ENCODE measurements at places on chromosomes 2 and 18.

- no peaks in the 10 kb centered on the region for H3K27me3 ChIP-seq
- DNase-seq: no peak
- no peak overlapping the region for H3K4me3 ChIP-seq
- no peak overlapping the region for H3K27ac ChIP-seq
Measured at GRCh38 chr2:59073286-59073685, 832.2 kb upstream of the FANCL start.

DNA sequence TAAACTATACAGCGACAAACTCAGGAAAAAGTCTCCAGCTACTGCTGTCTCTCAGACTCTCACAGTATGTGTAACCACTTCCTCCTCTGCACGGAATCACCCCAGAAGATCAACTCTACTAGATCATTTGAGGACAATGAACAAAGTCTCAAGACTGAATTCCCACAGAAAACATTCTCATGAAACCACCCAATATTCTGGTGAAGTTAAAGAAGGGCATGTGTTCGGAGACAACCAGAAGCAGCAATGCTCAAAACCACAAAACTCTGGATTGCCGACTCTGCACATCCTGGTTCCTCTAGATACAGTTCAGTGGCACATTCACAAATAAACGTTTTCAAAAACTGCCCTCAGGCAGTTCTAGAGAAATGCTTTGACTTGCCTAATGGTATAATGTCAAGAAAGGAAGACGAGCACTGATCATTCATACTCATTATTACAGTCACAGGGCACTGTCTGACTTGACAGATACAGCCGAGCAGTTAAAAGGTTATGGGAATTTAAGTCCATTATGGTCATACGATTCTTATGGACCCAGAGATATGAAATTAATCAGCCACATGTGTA, 91.9 kb upstream of the STK17B start:
- peaks cover 88% of the 10 kb centered on the region for H3K4me1 ChIP-seq
- peak overlapping the region; percentile 82 for H3K4me3 ChIP-seq
- peak overlapping the region; percentile 95 for H3K27ac ChIP-seq

DNA sequence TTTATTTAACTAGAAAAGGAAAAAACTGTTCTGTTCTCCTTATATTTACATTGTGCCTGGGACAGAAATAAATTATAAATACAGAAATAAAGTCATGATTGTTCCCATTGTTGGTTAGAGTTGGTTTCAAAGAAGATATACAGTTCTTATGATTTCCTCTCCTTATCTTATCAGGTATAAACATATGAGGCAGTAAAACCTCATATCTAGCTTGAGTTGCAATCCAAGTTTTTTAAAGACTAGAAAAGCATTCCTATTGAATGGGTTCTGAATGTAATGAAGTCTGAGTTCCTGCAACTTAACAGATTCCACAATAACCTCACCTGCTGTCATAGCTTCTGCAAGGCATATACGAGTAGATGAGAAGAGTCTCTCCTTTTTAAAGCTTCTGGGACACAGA, 114.7 kb upstream of the CAVIN2 start:
- no peaks in the 10 kb centered on the region for H3K36me3 ChIP-seq
- no peak overlapping the region for H3K27ac ChIP-seq
- no peak overlapping the region for H3K4me3 ChIP-seq
- no peak for DNase-seq

- H3K36me3 ChIP-seq: no peaks in the 10 kb centered on the region
- H3K27me3 ChIP-seq: no peaks in the 10 kb centered on the region
- H3K4me3 ChIP-seq: no peak overlapping the region
- H3K4me1 ChIP-seq: no peaks in the 10 kb centered on the region
- no peak for DNase-seq
Measured at GRCh38 chr2:77962943-77963342, 440.8 kb upstream of the LRRTM4 start.

DNA sequence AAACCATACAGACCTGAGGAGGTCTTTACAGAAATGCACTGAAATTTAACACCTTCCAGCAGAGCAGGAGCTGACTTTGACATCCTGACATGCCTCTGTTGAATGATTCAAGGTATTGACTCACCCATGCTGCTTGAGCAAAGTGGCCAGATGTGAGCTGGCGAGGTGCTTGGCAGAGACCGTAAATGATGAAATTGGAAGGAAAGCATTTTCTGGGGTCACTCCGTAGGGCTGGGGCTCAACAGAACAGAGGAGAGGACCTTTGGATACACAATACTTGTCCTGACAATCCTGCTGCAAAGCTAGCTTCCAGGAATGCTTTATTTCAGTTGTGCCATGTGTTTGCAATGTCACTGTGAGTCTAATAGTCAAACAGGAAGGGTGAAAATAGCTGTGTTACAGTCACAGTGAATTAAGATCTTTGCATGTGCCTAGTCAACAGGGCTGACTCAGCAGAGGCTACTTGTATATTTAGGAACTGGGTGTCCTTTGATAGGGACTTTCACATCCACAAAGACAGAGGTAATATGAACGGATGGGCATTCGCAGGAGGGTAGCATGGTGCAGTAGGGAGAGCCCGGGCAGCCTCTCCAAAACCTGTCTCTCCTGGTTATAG, 31.6 kb upstream of the NCK2 start:
- H3K4me3 ChIP-seq: no peak overlapping the region
- H3K27ac ChIP-seq: no peak overlapping the region

DNA sequence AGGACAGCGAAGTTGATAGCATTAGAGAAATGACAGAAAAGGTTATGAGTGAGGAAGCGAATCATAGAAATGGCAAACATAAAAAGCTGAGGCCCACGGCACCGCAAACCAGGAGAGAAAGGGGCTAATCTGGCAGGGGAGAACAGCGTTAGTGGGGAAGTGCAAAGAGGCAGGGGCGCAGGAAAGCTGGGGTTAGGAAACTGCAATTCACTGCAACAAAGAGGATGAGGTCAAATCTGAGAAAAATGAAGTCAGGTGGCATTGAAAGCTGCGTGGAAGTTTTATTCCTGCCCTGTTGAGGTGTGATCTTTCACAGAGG, 653 bp upstream of the ABI2 start:
- H3K27me3 ChIP-seq: no peaks in the 10 kb centered on the region
- H3K36me3 ChIP-seq: no peaks in the 10 kb centered on the region
- peak overlapping the region; percentile 77 for H3K27ac ChIP-seq
- H3K4me1 ChIP-seq: peaks cover 33% of the 10 kb centered on the region

GRCh38 chr2:135791418-135792190, 45.4 kb downstream of the LCT start:
- peaks cover 6% of the 10 kb centered on the region for H3K36me3 ChIP-seq
- H3K27ac ChIP-seq: no peak overlapping the region
- H3K27me3 ChIP-seq: no peaks in the 10 kb centered on the region
- no peak overlapping the region for H3K4me3 ChIP-seq
- peaks cover 31% of the 10 kb centered on the region for H3K4me1 ChIP-seq

DNA sequence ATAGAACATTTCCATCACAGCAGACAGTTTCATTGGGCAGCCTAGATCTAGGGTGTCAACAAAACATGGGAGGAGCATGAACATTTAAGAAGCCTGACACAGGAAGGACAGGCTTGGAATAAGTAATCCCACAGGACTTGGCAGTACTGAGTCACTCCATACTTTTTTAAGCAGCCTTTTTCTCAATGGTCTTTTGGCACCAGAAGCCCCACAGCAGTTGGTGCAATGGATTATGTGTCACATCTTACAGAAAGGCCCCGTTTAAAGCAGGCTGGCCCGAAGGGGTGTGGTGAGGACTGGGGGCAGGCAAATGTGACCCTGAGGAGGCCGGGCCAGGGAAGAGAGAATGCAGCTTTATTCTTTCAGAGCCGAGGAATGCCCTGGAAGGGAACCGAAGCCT, 26.6 kb downstream of the SPTBN1 start:
- H3K36me3 ChIP-seq: no peaks in the 10 kb centered on the region
- DNase-seq: no peak
- H3K4me1 ChIP-seq: no peaks in the 10 kb centered on the region
- no peak overlapping the region for H3K27ac ChIP-seq

DNA sequence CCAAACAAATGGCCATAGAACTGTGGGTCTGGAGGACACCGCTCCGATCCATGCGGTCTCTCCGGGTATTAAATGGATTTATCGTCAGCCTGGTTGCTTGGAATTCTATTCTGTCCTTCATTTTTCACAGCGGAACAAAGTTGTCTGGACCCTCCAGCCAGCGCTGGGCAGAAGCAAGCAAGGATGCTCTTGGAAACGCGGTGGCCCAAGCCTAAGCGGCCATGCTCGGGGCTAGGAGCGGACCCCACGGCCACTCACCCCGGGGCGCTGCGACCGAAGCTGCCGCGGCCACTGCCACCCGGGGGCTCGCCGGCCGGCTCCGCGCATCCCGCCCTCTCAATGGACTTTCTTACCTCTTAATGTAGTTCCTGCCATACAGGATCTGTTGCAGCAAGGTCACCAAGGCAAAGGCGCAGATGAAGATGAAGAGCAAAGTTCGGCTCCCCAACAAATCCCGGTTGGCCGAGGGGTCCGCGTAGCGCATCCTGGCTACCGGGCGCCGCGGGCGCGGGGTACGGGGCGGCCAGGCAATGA, 761 bp downstream of the ST8SIA5 start:
- DNase-seq: no peak
- H3K27me3 ChIP-seq: peaks cover 67% of the 10 kb centered on the region
- H3K4me3 ChIP-seq: no peak overlapping the region
- H3K4me1 ChIP-seq: peaks cover 13% of the 10 kb centered on the region
- no peak overlapping the region for H3K27ac ChIP-seq
- no peaks in the 10 kb centered on the region for H3K36me3 ChIP-seq

DNA sequence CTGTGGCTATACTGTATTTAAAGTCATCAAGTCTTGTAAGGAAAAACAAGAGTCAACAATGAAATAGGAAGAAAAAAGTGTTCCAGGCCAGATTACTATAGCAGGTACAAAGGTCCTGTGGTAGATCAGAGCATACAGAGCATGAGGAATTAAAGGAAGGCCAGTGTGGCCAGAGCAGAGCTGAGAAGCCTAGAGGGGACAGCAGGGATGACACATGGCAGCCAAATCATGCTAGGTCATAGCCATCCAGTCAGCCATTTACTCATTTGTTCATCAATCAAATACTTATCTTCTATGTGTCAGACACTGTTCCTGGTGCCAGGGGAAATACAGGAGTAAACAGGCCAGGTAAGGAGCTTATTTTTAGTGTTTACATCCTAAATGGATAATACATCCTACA, 24.3 kb downstream of the ADD2 start:
- H3K4me1 ChIP-seq: peaks cover 7% of the 10 kb centered on the region
- H3K4me3 ChIP-seq: no peak overlapping the region
- H3K27me3 ChIP-seq: peaks cover 4% of the 10 kb centered on the region

DNA sequence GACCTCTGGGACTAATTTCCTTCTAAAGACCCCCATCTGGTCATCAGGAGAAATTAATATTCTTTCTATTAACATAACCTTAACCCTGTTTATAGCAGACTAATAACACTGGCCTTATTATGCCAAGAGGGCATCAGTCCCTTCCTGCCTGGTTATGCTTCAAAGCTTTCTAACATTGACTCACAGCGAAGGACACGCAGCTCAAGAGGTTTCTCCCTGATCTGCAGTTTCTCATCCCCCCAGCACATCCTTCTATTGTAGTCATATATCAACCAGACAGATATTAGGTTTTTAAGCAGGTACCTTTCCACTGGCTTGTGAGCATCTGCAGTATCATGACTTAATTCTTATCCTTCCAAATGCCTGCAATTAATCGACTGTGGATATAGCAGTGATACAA, 100.0 kb upstream of the CXCR4 start:
- H3K27me3 ChIP-seq: no peaks in the 10 kb centered on the region
- no peak overlapping the region for H3K4me3 ChIP-seq
- no peak for DNase-seq
- no peak overlapping the region for H3K27ac ChIP-seq
- no peaks in the 10 kb centered on the region for H3K36me3 ChIP-seq
- H3K4me1 ChIP-seq: peaks cover 29% of the 10 kb centered on the region

GRCh38 chr2:31578316-31578715, 2.4 kb downstream of the SRD5A2 start:
- DNase-seq: no peak
- no peaks in the 10 kb centered on the region for H3K4me1 ChIP-seq
- H3K4me3 ChIP-seq: no peak overlapping the region
- peaks cover 6% of the 10 kb centered on the region for H3K36me3 ChIP-seq
- H3K27me3 ChIP-seq: peaks cover 37% of the 10 kb centered on the region

GRCh38 chr18:23515911-23516546, 12.7 kb downstream of the RMC1 start:
- peak; percentile 73 for DNase-seq
- no peak overlapping the region for H3K27ac ChIP-seq
- no peak overlapping the region for H3K4me3 ChIP-seq
- H3K4me1 ChIP-seq: peaks cover 12% of the 10 kb centered on the region

- H3K36me3 ChIP-seq: peaks cover 30% of the 10 kb centered on the region
- peak; percentile 85 for DNase-seq
- peaks cover 69% of the 10 kb centered on the region for H3K4me1 ChIP-seq
- H3K27ac ChIP-seq: peak overlapping the region; percentile 93
- no peaks in the 10 kb centered on the region for H3K27me3 ChIP-seq
- H3K4me3 ChIP-seq: peak overlapping the region; percentile 84
Measured at GRCh38 chr2:30147715-30148610, 1.2 kb downstream of the YPEL5 start.

DNA sequence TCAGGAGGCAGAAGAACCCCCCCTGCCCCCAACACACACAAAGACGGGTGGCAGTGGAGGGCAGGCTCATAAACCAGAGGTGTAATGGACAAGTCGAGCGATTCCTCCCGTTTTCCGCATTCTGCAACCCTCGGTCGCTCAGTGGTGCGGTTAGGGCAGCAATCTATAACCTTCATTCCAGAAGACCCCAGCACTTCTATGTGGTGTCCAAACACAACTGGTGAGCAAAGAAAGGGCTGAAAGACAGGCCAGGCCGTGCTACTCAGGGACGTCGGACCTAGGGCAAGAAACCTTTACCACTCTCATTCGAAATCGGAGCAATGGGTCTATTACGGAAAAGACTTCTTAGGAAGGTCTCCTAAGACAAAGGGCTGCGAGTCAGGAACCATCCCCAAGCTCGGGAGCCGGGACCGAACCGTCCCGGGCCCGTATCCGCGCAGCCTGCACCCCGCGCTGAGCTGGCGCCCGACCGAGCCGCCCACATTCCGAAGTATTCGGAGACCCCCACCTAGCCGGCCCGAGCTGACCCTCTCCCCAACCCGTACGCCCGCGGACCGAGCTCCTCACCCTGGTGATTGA, 568 bp downstream of the ARL5A start:
- peak overlapping the region; percentile 86 for H3K27ac ChIP-seq
- H3K36me3 ChIP-seq: no peaks in the 10 kb centered on the region

- no peak overlapping the region for H3K27ac ChIP-seq
- no peak overlapping the region for H3K4me3 ChIP-seq
- H3K4me1 ChIP-seq: peaks cover 8% of the 10 kb centered on the region
Measured at GRCh38 chr2:11876889-11877288, 130.5 kb downstream of the LPIN1 start.

DNA sequence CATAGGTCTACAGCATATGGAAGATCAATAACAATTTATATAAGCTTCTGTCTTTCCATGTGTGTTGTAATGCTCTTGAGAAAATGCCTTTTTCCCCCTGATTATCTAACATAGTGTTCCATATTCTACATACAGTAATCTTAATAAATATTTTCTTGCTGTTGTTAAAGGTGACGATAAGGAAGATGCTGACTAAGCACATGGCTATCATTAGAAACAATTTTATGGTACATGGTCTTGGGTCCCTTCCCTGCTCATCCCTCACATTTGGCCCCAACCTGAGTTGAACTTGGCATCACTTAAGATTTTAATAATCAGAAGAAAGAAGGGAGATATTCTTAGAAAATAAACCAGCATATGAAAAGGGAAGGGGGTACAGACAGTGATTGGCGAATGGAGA, 382.1 kb upstream of the CDH20 start:
- DNase-seq: no peak
- no peaks in the 10 kb centered on the region for H3K27me3 ChIP-seq
- no peak overlapping the region for H3K27ac ChIP-seq

GRCh38 chr2:6442252-6442985, 423.3 kb downstream of the CMPK2 start:
- DNase-seq: no peak
- H3K4me3 ChIP-seq: no peak overlapping the region
- H3K4me1 ChIP-seq: no peaks in the 10 kb centered on the region
